ENCODE measurements at places on chromosomes 2 and 18.

DNA sequence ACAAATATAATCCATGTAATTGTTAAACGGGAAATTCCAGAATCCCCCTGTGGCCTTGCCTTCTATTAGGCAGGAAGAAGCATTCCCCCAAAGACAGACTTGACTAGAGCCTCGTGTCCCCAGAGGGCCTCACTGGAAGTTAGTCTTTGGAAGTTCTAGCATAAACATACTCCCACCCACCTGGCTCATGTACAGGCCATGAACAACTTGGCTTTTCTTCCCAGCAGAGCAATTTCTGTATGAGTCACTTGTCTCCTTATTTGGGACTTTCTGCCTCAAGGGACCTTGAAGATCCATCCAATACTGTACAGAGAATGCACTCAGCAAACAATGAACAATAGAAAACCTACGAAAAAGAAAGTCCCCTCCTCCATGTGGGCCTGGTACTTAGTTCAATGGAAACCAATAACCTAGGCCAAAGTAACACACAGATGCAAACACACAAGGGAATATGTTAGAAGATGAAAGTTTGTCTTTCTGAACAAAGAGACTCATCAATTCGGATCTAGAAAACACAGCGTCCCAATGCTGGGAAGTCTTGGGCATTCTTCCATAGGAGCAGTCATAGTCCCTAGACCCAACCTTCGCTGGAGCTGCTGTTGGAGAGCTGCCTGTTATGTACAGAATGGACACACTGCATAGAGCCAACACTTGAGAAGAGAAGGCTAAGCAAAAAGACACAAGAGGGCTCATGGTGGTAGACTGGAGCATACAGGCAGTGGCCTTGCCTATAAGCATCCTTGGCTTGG, 303.5 kb downstream of the HRH4 start:
- DNase-seq: peak; percentile 37

DNA sequence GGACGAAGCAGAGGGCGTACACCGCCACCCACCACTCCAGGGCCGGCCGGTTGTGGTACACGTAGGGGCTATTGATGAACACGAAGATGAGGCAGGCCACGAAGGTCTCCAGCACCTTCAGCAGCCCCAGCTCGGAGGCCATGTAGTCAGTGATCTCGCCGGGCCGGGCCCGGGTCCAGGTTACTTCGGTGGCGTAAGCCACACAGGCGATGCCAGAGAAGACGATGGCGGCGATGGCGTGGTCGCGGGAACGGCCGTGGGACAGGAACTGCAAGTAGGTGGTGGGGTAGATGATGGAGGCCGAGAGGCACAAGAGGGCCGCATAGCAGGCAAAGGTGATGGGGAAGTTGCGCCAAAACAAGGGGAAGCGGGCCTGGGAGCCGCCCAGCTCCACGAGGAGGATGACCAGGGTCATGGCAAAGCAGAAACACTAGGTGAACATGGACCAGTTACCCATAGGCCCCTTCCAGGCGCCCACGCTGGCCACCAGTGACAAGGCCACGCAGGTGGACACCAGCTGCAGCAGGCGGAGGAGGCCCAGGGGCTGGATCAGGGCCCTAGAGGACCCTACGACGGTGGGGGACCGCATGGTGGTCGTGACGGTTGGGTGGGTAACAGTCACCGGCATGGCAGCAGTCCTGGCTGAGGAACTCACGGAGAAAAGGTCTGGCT, 128.4 kb upstream of the FAM98A start:
- no peak for DNase-seq

DNA sequence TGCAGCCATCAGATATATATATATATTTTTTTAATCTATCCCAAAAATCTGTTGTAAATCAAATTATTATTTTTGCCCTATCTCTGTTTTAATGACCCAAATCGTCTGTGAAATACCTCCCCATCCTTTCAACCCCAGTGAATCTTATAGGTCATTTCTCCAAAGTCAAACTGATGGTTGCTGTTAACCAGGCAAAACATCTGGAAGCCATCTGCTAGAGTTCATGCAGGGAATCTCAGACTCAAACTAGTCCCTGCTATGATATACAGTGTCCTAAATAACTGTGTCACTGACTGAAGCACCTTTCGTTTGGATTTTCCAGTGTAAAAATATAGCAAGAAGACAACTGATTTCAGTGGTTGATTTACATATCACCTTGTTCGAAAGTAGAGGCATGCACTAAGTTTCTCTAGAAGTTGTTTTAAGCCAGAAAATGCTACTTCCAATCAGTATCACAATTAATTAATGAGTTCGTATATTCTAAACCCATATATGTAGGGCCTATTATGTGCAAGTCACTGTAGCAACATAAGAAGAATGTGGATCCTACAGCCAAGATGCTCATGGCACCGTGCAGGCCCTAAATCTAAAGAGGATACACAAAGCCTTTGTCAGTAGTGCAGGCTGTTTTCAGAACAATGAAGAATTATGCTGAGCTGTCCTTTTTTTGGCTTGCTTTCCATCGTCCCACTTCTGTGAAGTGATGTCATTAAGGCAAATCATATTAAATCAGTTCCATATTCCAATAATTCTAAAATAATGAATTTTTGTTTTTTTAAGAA, 566.0 kb downstream of the STK39 start:
- DNase-seq: no peak

GRCh38 chr18:7367336-7367735, 136.4 kb downstream of the LRRC30 start:
- DNase-seq: peak; percentile 0

- DNase-seq: no peak
Observed at GRCh38 chr2:147569426-147569825, 275.4 kb upstream of the ACVR2A start.

Measured in EH (cell line).